ENCODE measurements at places on chromosomes 5 and 9.

DNA sequence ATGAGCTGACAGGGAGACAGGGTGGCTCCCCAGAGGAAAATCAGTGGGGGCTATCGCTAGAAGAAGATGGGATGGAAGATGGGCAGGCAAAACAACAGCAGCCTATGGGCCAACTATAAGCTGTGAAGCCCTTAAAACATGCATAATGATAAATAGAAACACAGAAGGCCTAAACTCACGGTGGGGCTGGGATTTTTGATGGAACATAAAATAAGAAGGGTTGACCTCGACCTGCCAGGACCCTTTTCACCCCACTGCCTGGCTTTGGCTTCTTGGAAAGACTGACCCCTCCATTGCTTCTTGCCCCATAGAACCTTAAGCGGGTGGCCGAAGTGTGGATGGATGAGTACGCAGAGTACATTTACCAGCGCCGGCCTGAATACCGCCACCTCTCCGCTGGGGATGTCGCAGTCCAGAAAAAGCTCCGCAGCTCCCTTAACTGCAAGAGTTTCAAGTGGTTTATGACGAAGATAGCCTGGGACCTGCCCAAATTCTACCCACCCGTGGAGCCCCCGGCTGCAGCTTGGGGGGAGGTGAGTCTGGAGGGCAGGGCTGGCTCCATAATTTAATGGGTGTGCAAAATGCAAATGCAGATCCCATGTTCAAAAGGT, 36.5 kb upstream of the SAP30L start:
- no peak for DNase-seq

GRCh38 chr5:38257308-38258041, 884 bp upstream of the EGFLAM start:
- no peak for DNase-seq

- DNase-seq: no peak
Measured at GRCh38 chr5:112880219-112880964, 19.3 kb downstream of the SRP19 start.

DNA sequence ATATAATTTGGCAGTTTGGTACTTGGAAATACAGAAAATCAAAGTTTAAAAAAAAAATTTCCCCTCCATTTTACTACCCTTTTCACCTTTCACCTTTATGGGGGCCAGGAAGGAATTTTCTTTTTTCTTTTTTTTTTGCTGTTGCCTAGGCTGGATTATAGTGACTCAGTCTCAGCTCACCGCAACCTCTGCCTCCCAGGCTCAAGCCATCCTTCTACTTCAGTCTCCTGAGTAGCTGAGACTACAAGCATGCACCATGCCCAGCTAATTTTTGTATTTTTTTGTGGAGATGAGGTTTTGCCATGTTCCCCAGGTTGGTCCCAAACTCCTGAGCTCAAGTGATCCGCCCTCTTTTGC, 9.1 kb downstream of the CHMP5 start:
- no peak for DNase-seq

- no peak for DNase-seq
Measured at GRCh38 chr9:14993061-14993800, 83.0 kb upstream of the FREM1 start.

GRCh38 chr5:143931476-143931875, 119.5 kb downstream of the HMHB1 start:
- no peak for DNase-seq

DNA sequence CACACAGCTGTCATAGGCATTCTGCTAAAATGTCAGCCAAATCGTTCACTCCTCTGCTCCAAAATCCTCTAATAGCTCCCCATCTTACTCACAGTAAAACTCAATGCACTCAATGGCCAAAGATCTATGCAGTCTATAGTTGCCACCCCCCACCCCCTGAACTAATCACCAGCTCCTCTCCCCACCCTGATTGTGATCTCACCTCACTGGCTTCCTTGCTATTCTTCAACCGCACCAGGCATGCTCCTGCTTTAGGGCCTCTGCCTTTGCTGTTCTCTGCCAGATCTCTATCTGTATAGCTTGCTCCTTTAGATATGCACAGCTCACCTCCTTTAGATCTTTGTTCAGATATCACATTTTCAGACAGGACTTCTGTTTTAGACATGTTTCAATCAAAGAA, 33.2 kb upstream of the SNX2 start:
- no peak for DNase-seq

GRCh38 chr5:1767524-1768282, 31.9 kb downstream of the MRPL36 start:
- DNase-seq: no peak

- no peak for DNase-seq
Measured at GRCh38 chr9:93020151-93020550, 38.4 kb upstream of the SUSD3 start.

- DNase-seq: no peak
Measured at GRCh38 chr9:37936965-37937364, 33.0 kb upstream of the SLC25A51 start.

- DNase-seq: no peak
Measured at GRCh38 chr5:20276959-20277263, 288.9 kb upstream of the CDH18 start.

- no peak for DNase-seq
Measured at GRCh38 chr5:169670769-169671525, 33.9 kb downstream of the DOCK2 start.

GRCh38 chr9:6782981-6783380, 25.2 kb downstream of the KDM4C start:
- DNase-seq: no peak

- DNase-seq: no peak
Measured at GRCh38 chr5:124059200-124059599, 547.2 kb downstream of the CSNK1G3 start.

DNA sequence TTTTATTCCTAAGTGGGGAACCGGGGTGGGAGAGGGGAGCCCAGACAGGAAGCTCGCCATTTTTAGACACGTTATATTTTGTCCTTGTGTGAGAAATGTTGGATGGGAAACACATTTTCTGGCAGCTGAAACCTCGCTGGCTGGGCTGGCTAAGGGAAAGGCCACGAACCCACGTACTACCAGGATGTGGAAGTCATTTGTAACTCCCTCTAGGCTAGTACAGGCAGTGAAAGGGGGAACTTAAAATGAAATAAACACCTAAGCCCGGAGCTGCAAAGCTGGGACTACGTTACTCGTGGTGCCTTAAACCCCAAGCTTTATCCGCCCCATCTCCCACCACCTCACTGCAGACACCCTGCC, 42.5 kb downstream of the TMEM174 start:
- peak; percentile 33 for DNase-seq

- no peak for DNase-seq
Measured at GRCh38 chr5:147880487-147880886, 2.0 kb downstream of the SCGB3A2 start.

- DNase-seq: peak; percentile 13
Measured at GRCh38 chr5:64690417-64691151, at the start of gene SHISAL2B. SHISAL2B (plus strand) TSS chr5:64690503; CDS start chr5:64690624, 121 bp downstream.

DNA sequence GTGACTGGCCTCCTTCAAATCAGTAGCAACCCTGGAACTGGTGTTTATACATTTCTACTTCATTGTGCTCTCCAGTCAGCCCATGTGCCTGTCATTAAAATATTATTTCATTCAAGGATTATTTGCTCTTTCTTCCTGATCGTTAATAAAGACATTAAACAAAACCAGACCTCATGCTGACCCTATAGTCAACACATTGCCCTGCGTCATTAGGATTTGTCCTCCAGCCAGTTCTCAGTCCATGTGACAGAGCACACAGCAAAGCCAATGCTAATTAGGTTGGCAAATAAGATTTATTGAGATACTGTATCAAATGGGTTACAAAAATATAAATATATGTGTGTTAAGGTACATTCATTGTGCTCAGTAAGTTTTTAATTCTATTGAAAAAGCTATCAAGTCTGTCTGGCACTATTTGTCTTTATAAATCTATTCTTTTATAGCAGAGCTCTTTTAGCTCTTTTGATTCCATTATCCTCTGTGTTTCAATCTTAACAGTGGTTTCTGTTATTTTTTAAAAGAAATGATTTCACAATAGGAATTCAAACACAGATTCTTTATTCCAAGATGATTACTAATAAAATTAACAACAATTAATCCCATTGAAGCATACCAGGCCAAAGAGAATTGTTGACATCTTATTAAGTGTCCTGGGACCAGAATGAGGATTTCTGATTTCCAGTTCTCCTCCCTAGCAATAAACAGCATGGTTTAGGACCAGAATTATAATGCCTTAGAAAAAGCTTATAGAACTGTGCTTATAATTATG, 209.4 kb upstream of the RGMB start:
- DNase-seq: no peak

DNA sequence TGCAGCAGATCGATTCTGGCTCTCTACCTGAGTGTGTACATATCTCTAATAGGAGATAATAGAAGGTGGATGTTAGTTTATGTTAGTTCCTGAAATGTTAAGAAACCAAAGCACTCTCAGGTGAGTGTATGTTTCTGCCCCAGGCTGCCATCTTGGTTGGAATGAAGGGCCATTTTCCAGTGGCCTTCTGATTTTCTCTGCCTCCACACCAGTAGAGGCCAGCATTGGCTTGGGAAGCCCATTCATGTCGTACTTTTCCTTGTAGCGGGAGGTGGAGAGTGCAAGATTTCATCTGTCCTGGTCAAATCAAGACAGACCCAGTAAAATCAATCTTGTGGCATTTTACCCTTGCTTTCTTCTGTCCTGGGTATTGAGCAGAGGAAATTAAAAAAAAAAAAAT, 91.0 kb downstream of the GAS1 start:
- DNase-seq: no peak

DNA sequence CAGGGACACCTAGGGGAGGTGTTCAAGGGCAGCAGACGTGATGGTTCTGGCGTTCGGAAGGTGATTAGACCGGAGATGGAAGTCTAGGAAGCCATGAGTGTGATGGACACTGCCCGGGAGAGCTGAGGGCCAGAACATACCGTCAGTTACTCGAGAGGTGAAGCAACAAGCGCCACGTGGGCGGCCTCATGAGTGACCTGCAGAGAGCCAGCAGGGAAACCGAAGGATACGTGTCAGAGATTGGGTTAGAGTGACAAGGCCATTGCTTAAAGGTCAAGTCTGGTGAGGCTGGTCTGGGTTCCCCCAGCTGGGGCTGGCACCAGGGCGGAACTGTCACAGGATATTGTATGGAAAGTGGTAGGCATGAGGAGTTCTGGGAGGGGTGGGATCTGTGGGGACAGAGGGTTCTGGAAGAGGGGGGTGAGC, 60.0 kb downstream of the C9orf50 start:
- no peak for DNase-seq

- DNase-seq: peak; percentile 88
Measured at GRCh38 chr9:136342181-136343120, 15.1 kb downstream of the GPSM1 start.

DNA sequence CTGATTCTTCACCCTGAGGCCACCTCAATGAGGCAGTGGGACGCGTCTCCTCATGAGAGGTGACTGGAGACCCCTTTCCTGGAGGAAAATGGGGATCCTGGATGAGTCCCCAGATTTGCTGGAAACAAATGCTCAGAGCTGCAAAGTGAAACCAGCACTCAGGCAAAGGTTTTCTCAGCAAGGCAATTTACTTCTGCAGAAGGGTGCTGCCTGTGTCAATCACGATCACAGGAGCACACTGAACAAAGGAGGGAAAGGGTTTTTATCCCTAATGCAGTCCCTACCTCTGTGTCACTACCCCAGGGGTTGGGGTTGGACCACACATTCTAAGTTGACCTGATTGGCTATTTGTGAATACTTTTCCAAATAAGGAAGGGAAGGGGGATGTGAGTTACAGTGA, 69.9 kb upstream of the CDK20 start:
- DNase-seq: no peak

- DNase-seq: no peak
Measured at GRCh38 chr5:135843571-135844337, 9.3 kb downstream of the SLC25A48 start.

DNA sequence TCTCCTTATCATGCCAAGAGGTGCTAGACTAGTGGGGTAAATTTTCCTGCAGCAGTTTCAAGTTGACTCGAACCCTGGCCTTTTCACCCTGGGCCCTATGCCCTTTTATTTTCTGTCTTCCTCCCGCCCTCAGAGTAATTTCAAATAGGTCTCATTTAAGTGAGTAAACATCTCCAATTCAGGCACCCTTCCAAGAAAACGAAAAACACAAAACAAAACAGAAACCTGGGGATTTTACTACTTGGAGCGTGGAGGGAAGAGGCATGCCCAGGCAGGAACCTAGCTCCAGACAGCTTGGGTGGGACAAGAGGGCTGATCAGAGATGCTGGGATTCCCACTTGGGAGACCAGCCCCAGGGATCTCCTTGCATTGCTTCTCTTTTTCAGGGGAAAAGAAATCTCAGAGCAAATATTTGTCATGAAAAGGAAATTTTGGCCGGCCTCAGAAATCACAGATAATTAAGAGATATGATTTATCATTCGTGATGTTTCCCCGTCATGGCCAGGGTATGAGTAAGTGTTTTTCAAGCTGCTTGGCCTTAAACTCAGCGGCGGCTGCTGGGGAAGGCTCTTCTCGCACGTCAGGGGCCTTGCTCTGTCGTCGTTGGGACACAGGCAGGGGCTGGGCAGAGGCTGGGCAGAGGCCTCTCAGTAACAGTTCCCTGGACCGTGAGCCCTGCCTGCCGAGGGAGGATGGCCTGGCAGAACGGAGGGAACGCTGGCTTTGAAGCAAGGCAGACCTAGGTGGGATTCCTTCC, 248.6 kb upstream of the KLF4 start:
- DNase-seq: no peak

- DNase-seq: peak; percentile 48
Measured at GRCh38 chr5:116574367-116575325, at the start of gene SEMA6A. SEMA6A (minus strand) TSS chr5:116574823; CDS start chr5:116504944, 69,879 bp downstream.

- DNase-seq: no peak
Measured at GRCh38 chr5:139207297-139208000, 9.3 kb upstream of the SIL1 start.

DNA sequence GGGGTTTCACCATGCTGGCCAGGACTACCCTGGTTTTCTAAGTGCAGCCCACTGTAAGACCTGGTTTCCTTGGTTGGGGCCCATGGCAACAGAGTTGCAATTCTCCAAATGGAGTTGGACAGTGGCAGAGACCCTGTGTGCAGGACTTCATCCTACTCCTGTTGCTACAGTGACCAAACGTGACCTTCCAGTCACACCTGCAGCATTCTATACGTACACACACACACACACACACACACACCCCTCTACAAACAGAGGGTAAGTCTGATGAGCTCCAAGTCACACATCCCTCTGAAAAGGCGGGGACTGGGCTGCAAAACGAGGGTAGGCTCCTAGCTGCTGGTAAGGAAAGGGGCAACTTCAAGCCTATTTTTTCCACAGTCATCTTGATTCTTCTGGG, 23.6 kb downstream of the LHFPL2 start:
- DNase-seq: no peak

GRCh38 chr5:147168578-147169327, 66.1 kb upstream of the STK32A start:
- no peak for DNase-seq

DNA sequence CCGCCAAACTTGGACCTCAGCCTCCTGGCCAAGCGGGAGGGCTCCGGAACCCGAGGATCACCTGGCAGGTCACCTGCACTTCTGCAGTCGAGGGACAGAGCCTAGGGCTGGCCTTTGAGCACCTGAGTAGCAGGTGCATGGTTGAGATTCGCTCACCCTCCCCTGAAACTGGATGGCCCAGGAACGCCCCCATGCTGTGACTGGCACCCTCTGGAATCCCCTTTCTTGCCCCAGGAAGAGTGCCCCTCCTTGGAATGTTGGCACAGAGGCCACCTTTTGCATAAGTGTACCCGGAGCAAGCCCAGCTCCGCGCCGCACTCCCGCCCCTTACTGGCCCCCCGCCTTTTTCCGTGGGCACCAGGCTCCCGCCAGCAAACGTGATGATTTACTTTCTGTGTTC, 112.5 kb upstream of the IER5L start:
- DNase-seq: no peak

GRCh38 chr5:101012880-101013279, 109.8 kb upstream of the ST8SIA4 start:
- peak; percentile 11 for DNase-seq

Data from NB4 (cell line).